ENCODE measurements at places on chromosomes 7 and 10. TPM values are rescaled to one million over a fixed set of nuclear protein-coding genes. Genes with fewer than 3 reads are reported as not detected.

Gene CUBN
- 0.76 TPM for total RNA-seq

Gene GRM3
- total RNA-seq = not detected

Gene TEX36
- total RNA-seq = not detected

Gene MAP3K8
- 18.5 TPM for total RNA-seq

Gene ADRA2A
- total RNA-seq = not detected

Gene SLC12A9
- 13.4 TPM for total RNA-seq

Gene PIK3CG
- total RNA-seq = 28.8 TPM

Gene FXYD4
- total RNA-seq = not detected

Gene PLCE1
- not detected for total RNA-seq

Gene LOXL4
- total RNA-seq = not detected

Gene SFTPA1
- not detected for total RNA-seq
